ENCODE measurements at places on chromosomes 11 and 22. TPM values are rescaled to one million over a fixed set of nuclear protein-coding genes. Genes with fewer than 3 reads are reported as not detected.
A peak's percentile ranks its signal among the peaks of the same experiment; 100 is the strongest.

GRCh38 chr11:42234451-42234951 is 775.0 kb upstream of the LRRC4C start:
- H3K27me3 ChIP-seq: no peaks in the 10 kb centered on the region
- no peaks in the 10 kb centered on the region for H3K36me3 ChIP-seq
- peak overlapping the region; percentile 78 for H3K27ac ChIP-seq
- peak; percentile 90 for DNase-seq
- peak overlapping the region; percentile 4 for H3K4me3 ChIP-seq
- H3K4me1 ChIP-seq: peaks cover 58% of the 10 kb centered on the region

GRCh38 chr22:23759566-23759965 is 3.2 kb upstream of the C22orf15 start:
- H3K27me3 ChIP-seq: peaks cover 2% of the 10 kb centered on the region
- no peak overlapping the region for H3K4me3 ChIP-seq
- H3K27ac ChIP-seq: no peak overlapping the region
- H3K4me1 ChIP-seq: peaks cover 18% of the 10 kb centered on the region
- no peak for DNase-seq

DNA sequence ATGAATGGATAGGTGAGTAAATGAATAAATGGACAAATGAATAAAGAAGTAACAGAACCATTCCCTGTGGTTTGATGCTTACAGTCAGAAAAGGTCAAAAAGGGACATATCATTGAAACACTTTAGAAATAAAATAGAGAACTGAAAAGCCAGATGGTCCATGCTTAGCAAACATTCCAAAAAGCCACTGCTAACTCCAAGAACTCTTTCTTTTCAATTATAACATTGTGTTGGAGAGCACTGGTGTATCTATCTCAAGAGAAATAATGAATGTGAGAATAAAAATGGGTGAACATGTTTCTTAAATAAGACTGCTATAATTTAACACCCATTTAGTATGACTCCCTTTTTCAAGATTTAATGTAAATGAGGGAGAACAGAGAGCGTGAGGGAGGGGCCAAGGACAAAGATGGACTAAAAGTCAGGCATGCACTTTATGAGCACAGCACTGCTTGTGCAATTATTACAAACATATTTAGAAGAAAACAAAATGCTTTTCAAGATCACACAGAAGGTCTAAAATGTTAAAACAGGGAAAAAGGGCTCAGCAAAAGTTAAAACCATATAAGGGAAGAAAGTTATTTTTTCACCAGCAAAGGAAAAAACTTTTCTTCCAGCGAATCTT is 224.3 kb upstream of the PITPNB start:
- H3K4me1 ChIP-seq: peaks cover 69% of the 10 kb centered on the region
- peaks cover 3% of the 10 kb centered on the region for H3K27me3 ChIP-seq
- H3K27ac ChIP-seq: peak overlapping the region; percentile 22
- H3K36me3 ChIP-seq: peaks cover 9% of the 10 kb centered on the region

GRCh38 chr11:34924714-34925113 is 8.3 kb downstream of the PDHX start:
- peak overlapping the region; percentile 41 for H3K4me3 ChIP-seq
- no peak for DNase-seq
- H3K27ac ChIP-seq: peak overlapping the region; percentile 63
- peaks cover 3% of the 10 kb centered on the region for H3K36me3 ChIP-seq

- H3K36me3 ChIP-seq: peaks cover 16% of the 10 kb centered on the region
- peaks cover 11% of the 10 kb centered on the region for H3K4me1 ChIP-seq
- DNase-seq: no peak
- H3K27me3 ChIP-seq: no peaks in the 10 kb centered on the region
- H3K4me3 ChIP-seq: no peak overlapping the region
- H3K27ac ChIP-seq: no peak overlapping the region
Measured at GRCh38 chr11:113331441-113331840, 17.1 kb downstream of the TTC12 start.

GGTLC3 gene
- total RNA-seq: not detected

MCAM gene
- 2.2 TPM for total RNA-seq

CCDC188 gene
- total RNA-seq: 0.54 TPM

LINC01488 gene
- total RNA-seq: not detected

GGT5 gene
- 0.20 TPM for total RNA-seq

IFITM10 gene
- total RNA-seq: 0.57 TPM

Data from HFFc6 (cell line).